ENCODE measurements at places on chromosomes 5 and 9.
A peak's percentile ranks its signal among the peaks of the same experiment; 100 is the strongest.

DNA sequence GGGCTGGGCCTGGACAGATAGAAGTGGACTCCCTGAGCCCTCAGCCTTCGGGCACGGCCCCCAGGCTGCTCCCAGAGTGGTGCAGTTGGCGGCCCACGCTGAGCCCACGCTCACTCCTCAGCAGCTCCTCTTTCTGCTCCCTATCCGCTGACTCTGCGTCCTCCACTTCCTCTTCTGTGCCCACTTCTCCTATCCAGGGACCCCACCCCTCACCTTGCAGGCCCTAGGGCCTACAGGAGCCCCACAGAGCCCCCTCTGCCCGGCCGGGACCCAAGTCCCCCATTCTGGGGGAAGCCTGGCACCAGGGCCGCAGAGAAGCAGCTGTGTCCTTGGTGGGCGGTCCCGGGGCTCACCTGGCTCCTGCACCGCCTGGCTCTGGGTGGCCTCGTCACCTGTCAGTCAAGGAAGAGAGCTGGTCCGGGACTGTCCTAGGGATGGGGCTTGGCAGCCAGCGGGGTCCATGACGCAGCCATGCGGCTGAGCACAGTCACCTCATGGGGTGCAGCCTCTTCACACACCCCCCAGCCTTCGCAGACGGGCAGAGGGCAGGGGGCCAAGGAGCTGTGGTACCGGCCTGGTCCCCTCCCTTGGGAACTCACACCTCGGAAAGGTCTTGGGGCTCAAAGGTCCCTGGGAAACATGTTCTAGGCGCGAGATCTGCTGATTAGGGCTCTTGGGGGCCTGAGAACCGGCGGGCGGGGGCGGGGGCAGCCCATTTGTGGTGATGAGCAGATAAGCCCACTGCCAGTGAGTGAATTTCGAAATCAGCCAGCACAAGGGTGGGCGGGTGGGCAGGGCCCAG is 5.4 kb upstream of the NRARP start:
- DNase-seq = peak; percentile 65

DNA sequence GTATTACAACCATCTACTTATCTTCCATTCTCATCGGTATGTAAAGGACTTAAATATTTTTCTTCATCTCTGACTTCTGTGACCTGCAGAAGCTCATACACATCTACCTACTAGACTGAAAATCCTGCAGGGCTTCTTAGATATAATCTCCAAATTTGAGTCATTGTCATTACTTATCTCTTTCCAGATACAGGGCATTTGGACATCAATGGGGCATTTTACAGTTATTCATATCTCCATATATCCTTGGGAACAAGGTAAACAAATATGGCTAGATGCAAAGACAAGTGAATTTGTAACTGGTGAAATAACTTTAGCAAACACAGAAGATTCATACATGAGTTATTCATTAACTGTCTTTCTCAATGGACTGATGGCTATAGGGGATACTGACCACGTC is 37.7 kb upstream of the IL7R start:
- DNase-seq = no peak

DNA sequence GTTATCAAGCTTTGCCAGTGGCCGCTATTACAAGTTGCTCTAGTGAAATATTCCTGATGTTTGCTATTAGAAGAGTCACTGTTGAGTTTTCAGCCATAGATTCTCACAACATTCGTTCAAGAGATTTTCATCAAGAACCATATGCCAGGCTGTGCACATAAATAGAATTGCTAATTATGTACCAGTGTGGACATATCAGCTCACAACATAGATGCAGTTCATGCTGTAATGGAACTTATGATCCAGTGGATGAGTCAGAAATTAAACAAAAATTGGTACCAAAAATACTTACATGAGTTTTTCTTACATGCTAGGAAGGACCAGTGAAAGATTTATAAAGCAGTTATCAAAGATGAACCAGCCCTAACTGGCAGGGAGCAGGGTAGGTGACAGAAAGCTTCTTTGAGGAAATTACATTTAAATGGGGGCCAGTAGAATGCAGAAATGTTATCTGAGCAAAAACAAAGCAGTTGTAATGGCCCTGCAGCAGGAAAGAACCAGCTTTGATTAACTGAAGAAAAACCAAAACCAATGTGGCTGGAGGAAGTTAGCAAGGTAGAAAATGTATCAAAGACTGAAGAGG is 404.2 kb downstream of the DNAH5 start:
- no peak for DNase-seq

DNA sequence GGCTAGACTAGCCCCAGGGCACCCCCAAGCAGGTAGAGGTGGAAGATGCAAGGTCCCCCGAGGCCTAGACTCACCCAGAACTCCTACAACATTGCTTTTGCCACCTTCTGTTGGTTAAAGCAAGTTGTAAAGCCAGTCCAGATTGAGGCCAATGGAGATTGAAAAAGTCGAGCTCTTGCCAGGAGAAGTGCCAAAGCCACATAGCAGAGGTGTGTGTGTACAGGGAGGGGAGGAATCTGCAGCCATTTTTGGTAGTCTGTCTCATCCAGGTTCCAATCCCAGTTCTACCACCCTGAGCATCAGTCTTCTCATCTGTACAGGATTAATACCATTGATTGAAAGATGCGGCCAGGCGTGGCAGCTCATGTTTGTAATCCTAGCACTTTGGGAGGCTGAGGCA is 12.3 kb upstream of the URM1 start:
- no peak for DNase-seq

GRCh38 chr9:3467593-3468219 is 58.1 kb downstream of the RFX3 start:
- peak; percentile 8 for DNase-seq

DNA sequence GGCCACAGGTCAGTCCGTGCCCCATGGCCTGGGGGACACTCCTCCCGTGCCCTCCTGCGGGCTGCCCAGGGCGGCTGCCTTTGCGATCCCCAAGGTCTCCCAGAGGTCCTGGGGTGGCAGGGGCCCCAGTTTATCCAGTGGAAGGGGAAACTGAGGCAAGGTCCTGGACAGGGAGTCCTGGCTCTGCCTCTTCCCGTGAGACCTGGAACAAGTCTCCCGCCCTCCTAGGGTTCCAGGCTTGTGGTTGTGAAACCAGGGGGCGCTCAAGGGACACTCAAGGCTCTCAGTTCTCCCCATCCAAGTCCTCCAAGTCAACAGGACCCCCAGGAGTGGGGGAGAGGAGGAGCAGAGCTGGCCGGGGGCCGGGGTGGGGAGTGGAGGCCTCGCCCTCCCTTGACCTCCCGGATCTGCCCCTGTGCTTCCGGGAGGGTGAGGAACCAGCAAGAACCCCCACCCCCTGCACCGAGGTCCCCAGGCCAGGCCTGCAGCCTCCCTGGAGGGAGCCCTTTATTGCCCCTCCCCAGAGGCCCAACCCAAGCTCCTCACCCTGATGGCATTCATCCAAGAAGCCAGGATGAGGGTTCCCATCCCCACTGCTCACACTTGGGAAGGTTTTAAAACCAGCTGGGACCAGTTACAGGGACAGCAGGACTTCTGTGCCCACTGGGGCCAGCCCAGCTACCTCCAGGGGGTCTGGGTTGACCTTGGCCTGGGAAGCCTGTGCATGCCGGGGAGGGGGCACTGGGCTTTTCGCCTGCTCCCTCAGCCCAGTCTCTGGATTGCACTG is 24.7 kb upstream of the TMEM250 start:
- DNase-seq = peak; percentile 43
